ENCODE measurements at places on chromosomes 11 and 22. TPM values are rescaled to one million over a fixed set of nuclear protein-coding genes. Genes with fewer than 3 reads are reported as not detected.

- peak; percentile 39 for DNase-seq
Observed at GRCh38 chr11:47714554-47715081, 551 bp downstream of the AGBL2 start.

EIF3L gene
- total RNA-seq, result 1,099 TPM

GRCh38 chr11:45945397-45945999, 23.0 kb downstream of the LARGE2 start:
- DNase-seq, result no peak

- DNase-seq, result no peak
Observed at GRCh38 chr22:47160781-47161520, 398.5 kb downstream of the TBC1D22A start.

GRCh38 chr11:37264783-37265182, 666.7 kb upstream of the RAG2 start:
- DNase-seq, result no peak

CECR2 gene
- under 0.01 TPM for total RNA-seq

GDPD4 gene
- not detected for total RNA-seq
